Kidney tubule cell (primary cell): ENCODE measurements at places on chromosomes 16 and 17.

GRCh38 chr17:74827800-74828199, 31.9 kb downstream of the GRIN2C start:
- no peak for DNase-seq

DNA sequence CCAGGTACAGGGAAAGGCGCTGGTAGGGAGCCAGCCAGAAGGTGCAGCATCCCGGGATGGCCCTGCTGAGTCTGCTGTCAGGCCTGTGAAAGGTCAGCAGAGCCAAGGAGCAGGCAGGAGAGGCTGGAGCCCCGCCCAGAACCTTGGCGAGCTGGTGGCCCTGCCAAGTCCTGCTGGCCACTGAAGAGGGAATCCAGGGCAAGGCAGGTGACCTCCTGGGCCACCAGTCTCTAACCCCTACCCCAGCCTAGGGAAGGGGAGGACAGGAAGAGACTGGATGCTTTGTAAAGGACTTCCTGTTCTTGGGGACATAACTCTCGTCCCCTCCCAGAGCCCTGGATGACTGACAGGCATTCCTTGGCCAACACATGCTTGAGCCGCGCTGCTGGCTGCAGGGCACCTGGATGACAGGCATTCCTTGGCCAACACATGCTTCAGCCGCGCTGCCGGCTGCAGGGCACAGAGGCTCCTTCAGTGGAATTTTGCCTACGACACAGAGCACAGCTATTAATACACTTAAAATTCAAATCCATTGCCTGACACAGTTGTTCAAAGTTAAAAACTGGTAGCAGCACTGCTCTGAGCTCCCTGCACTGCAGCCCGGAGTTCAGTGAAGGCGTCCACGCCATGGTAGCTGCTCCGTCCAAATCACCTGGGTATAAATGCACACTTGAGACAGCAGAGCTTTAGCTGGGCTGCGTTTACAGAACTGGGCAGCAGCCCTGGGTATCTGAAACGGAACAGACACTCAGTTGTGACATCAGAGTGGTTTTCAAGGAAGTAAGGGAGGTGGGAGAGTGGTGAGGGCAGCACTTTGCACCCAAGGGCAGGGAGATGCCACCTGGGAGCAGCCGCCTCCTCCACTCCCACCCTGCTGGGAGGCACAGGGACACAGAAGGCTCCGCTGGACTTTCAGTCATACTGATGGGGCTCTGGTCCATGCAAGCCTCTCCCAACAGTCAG, 2.0 kb upstream of the BRICD5 start:
- peak; percentile 85 for DNase-seq

DNA sequence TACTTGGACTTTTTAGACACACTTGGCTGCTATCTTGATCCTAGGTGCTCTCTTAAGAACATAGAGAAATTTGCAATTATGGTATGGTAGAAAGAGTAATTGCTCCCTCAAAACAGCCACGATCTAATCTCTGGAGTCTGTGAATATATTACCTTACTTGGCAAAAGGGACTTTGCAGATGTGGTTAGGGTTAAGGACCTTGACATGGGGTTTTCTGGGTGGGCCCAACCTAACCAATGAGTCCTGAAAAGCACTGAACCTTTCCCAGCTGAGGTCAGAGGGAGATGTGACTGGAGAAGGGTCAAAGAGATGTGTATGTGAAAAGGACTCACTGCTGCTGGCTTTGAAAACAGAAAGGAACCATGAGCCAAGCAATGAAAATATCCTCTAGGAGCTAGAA, 26.7 kb upstream of the MED13 start:
- no peak for DNase-seq

- DNase-seq, result no peak
Measured at GRCh38 chr17:12927541-12928425, 90.0 kb downstream of the ELAC2 start.

GRCh38 chr17:7846765-7847661, 7.9 kb upstream of the TMEM88 start:
- DNase-seq, result no peak

DNA sequence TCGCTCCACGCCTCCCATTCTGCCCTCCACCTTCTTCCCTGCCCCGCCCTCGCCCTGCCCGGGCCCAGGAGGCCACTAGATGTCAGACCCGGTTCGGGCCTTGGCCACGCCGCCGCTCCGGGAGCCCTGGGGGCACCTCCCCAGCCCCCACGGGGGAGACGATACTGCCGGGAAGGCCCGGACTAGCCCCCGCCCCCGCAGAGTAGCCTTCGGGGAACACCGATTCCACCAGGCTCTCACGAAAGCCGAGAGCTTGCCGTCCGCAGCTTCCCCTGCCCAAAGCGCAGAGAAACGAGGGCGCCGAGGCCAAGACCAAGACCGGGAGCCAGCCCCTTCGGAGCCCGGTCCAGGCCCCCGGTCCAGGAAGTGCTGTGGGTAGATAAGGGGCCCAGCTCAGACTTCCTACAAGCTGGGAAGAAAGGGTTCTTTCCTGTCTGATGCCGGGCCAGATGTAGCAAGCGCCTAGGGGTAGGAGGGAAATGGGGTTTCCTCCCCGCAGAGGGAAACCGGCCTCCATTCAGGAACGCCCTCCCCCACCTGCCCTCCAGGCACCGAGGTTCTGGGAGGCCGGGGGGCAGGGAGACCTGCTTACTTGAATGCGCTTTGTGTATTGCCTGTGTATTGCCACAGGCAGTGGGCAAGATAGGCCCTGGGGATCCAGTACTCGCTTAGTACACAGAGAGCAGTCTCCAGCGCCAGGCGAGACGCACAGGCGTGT, 806 bp upstream of the CYB561 start:
- DNase-seq, result peak; percentile 50

DNA sequence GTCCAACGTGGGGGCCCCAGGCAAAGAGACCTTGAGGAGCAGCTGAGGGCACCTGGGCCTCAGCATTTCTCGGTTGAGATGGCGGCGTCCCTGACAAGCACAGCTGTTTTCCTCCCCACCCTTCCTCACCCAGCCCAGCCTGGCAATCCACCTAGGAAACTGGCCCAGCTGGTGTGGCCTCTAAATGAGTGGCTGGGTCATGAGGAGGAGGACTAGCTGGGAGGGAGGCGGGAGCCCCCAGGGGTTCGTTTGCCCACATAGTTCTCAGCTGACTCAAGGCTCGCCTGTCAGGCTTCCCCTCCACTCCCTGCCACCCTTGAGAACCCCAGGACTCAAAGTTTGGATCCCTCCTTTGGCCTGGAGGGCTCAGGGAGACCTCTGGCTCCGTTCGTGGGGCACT, 5.9 kb downstream of the RNF222 start:
- peak; percentile 46 for DNase-seq

- peak; percentile 63 for DNase-seq
Measured at GRCh38 chr17:67386965-67387551, 10.0 kb downstream of the PITPNC1 start.

GRCh38 chr17:81365148-81365600, 30.1 kb upstream of the BAHCC1 start:
- DNase-seq, result peak; percentile 64

DNA sequence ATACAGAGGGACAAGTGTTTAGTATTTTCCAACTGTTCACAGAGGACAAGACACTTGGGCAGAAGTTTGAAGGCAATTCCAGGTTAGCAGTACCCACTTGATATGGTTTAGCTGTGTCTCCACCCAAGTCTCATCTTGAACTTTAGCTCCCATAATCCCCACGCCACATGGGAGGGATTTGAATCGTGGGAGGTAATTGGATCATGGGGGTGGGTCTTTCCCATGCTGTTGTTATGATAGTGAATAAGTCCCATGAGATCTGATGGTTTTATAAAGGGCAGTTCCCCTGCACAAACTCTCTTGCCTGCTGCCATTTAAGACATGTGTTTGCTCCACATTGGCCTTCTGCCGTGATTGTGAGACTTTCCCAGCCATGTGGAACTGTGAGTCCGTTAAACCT, 668.9 kb downstream of the MAF start:
- DNase-seq, result no peak

GRCh38 chr17:6241996-6242395, 171.8 kb downstream of the WSCD1 start:
- DNase-seq, result no peak

DNA sequence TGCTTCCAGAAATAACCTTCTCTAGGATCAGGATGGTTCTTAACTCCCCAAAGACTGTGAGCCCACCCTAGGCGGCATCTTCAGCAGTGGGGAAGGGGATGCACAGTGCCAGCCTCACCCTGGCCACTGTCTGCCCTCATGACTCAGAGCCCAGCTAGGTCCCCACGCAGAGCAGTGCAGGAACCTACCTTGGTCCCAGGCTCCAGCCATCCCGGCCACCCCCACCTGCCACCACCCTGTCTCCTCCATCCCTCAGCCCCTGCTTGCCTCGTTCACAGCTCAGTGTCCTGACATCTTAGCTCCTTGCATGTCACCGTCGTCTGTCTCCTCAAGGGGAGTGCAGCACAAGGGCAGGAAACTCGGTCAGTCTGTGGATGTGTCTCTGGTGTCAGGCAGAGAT, 16.1 kb upstream of the KRTAP17-1 start:
- DNase-seq, result no peak

DNA sequence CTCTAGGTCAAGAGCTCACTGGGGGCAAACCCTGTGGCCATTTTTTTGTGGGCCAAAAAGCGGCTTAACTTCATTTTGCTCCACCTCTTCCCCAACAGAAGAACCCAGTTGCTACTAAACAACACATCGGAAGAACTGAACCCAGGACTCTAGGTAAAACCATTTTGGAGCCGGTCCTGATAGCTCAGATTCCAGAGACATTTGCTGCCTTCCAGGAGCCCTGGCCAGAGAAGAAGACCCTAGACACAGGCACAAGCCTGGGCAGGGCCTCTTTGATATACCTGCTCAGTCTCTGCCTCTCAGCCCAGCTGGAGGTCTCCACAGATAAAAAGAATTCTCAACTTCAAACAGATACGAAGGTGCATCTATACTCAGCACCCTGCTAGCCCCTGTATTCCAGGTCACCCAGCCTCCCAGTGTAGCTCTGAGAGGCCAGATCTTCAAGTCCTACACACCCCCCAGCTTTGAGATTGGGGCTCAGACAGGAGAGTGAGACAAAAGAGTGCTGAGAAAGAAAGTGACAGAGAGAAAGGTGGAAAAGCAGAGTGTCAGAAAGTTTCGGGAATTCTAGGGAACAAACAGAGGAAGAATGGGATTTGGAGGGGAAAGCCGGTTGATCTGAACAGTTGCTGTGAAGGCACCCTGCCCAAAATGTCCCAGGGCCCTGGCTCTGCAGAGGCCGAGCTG, 6.6 kb upstream of the HOXB9 start:
- DNase-seq, result no peak

DNA sequence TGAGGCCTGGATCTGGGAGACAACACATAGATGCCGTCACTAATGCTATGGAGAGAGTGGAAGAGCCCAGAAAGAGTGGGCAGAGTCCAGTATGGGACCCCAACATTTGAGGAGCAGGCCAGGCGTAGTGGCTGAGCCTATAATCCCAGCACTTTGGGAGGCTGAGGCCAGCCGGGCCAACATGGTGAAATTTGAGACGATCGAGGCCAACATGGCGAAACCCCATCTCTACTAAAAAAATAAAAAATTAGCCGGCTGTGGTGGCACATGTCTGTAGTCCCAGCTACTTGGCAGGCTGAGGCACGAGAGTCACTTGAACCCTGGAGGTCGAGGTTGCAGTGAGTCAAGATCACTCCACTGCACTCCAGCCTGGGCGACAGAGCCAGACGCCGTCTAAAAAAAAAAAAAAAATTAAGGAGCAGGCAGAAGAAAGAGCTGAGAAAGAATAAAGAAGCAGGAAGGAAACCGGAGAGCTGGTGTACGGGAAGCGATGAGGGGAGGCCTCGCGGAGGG, 6.0 kb upstream of the DNAI2 start:
- DNase-seq, result no peak

DNA sequence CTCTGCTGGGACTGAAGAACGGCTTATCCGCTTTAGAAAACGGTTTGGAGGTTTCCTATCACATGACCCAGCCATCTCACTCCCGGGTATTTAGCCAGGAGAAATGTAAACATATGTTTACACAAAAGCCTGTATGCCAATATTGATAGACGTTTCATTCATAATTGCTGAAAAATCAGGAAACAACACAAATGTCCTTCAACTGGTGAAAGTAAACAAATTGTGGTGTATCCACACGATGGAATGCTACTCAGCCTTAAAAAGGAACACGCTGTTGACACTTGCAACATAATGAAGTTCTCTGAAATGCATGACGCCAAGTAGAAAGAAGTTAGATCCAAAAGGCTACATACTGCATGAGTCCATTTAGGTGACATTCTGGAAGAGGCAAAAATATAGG, 157.6 kb downstream of the SLC39A11 start:
- no peak for DNase-seq

DNA sequence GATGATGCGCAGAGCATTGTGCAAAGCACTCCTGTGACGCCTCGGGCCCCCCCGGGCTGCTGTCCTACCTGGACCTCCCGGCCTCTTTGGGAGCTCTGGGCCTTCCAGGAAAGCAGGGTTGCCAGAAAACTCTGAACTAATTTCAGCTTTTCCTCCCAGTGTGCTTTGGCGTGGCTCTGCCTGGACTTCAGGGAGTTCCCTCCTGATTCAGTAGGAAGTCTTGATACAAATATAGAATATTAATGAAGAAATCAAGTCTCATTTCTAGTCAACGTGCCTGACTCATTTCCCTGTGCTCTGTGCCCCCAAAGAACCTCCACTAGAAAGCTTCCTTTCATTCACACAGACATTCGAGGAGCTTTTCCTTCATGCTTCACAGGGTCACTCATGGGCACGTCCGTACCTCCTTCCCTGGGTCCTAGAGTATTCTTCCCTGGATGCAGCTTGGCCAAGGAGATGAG, 84.0 kb upstream of the NOL11 start:
- peak; percentile 73 for DNase-seq

DNA sequence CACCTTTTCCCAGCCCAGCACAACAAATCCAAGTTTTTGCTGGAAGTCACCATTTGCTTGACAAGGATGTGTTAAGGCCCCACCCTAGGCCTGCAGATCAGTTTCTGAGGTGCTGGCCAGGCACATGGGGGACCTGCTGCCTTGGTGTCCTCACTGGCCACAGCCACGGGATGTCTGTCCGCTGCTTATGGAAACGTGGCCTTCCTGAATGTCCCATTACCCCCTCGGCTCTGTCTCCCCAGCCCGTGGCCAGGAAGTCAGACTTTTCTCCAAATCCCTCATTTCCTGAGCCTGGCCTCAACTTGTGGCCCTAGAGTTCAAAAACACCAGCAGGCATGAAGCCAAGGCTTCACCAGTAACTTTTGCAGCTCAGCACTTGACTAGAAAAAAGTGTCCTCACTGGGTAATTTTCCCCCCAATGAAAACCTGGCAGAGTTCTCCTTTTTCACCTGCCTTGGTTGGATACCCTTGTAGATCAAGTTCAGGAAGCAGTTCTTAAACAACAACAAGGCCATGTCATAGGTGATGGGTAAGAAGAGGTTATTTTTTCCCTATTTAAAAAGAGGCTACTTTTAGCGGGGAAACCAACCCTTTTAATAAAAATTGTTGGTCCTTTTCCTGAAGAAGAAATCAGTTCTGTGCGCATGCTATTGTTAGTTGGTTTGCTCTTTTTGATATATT, 80.8 kb downstream of the SOCS1 start:
- no peak for DNase-seq
